ENCODE measurements at places on chromosomes 5 and 9.

DNA sequence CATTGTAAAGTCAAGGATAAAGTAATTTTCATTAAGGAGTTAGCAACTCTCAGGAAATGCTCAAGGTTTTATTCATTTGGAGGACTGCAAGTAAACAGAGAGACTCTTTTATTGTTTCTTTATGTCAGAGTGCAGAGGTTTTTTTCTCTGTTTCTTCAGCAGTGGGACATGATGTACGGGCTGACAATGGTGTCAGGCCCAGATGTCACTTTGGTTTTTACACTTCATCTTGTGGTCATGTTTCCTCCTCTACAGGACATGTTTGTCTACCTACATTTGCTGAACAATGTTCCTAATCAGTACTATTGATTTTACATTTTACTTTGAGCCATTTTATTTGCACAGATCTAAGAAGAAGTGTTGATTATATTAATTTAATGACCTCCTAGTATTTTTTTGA is 72.8 kb upstream of the PARP8 start:
- DNase-seq: no peak

- no peak for DNase-seq
Observed at GRCh38 chr9:95080961-95081647, 236.4 kb downstream of the FANCC start.

DNA sequence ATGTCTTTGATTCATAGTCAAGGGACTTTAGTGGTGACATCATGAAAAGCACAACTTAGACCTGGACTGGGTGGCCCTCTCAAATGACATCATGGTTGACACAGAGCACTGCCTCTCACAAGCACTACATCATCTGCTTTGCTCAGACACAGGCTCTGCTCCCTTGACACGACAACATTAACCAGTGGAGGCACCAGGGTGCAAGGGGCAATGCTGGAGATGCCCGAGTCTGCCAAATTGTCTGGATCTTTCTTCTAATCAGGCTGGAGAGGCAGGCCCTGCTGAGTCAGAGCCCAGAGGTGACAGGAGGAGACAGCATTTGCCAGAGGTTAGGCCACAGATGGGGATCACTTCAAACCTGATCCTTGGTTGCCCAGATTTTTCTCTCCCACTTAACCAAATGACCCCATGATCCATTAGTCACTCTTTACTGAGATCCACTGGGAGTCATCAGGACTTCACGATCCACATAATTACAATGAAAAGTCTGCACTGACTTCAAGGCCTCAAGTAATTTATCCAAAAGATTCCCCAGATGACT is 174.4 kb downstream of the SLIT3 start:
- no peak for DNase-seq

- DNase-seq: no peak
Observed at GRCh38 chr5:142680605-142681259, 5.2 kb downstream of the FGF1 start.

DNA sequence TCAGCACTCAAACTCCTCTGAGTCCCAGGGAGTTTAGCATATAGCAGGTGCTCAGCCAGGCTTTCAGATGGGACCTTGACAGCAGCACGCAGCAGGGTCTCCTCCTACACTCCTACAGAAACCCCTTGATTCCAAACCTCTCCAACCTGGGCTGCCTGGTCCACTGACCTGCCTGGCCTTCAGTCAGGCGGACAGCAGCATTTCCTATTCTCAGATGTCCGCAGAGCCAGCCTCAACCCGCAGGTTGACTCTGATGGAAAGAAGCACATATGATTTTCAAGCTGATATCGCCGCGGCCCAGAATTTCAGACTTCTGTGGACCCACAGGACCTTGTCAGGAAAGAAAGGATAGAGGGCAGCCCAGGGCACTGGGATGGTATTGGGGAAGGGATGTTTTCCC is 5.3 kb upstream of the SLC25A48 start:
- DNase-seq: no peak

GRCh38 chr5:127385936-127386335 is 95.3 kb downstream of the MEGF10 start:
- DNase-seq: no peak

GRCh38 chr9:20662156-20662555 is 21.9 kb upstream of the FOCAD start:
- no peak for DNase-seq

GRCh38 chr9:77403239-77403638 is 225.9 kb downstream of the VPS13A start:
- no peak for DNase-seq

GRCh38 chr5:10056228-10056760 is 193.4 kb downstream of the ATPSCKMT start:
- no peak for DNase-seq

GRCh38 chr9:36929350-36929675 is 104.8 kb downstream of the PAX5 start:
- DNase-seq: no peak

DNA sequence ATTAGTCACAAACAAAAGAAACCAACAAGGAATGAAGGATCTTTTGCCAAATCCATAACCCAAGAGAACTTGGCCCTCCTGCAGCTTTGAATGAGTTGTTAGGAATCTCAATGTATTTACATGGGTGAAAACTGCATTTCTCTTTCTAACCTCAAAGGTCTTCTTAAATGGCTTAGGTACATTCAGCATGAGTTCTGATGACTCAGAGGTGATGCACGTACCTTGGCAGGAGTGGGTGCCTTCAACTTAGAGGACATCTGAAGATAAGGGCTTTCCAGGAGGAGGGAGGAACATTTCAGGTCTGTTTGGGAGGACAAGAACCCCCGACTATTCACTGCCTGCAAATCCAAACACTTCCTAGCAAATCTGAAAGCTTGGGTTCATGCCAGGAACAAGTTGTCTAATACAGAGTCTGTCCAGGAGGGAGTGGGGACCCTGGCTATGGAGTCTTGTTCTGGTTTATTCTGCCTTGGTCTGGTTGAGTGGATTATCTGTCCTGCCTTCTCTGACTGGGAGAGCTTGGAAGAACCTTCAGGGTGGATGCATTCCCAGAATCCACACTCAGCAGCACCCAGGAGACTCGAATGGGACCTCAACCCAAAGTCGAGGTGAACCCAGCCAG is 65.7 kb downstream of the IRX2 start:
- no peak for DNase-seq

DNA sequence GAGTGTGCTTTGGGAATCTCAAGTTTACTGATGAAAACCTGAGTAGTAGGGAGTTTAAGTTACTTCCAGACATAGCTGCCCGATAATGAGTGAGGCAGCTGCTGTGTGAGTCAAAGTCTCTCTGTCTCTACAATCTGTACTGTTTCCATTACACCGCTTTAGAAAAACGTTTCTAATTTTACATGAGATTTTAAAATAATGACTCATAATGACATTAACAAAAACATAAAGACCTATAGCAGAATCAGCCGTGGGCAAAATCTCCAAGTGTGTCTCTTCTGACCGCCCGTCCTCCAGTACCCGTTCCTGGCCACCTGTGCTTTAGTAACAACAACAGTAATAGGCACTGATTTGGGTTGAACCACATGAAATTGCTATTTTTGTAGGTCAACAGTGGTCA is 69.6 kb upstream of the PRRC1 start:
- no peak for DNase-seq

DNA sequence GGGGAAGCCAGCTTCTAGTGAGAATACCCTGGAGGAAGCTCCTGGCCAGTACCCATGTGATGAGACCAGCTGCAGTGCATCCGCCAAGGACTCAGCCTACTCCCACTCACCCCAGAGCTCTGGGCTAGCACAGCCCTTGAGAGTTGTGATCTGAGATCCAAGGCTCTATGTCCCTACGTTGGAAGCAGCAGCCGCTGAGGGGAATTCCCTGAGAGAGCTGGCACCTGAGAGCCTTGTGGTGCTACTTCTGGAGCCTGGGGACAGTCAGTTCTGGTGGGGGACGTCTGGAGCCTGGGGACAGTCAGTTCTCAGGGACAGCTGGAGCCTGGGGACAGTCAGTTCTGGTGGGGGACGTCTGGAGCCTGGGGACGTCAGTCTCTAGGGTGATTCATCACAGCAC is 39.2 kb downstream of the PDZD2 start:
- no peak for DNase-seq

DNA sequence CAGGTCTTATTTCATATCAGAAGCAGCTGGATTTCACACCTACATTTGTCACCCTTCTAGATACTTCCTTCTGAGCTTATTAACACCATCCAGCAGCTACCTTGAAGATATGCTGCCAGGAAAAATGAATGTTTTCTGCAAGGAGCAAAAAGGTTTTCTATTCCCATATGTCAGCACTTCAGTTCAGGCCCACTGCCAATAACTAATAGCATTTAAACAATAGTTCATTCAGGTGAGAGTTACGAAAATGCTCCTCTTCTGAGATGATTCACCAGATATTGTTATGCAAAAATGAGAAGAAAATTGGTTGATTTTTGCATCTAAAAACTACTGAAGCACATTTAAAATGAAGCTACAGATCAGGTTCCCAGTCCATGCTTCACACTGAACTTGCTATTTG is 56.4 kb upstream of the ISL1 start:
- DNase-seq: no peak

DNA sequence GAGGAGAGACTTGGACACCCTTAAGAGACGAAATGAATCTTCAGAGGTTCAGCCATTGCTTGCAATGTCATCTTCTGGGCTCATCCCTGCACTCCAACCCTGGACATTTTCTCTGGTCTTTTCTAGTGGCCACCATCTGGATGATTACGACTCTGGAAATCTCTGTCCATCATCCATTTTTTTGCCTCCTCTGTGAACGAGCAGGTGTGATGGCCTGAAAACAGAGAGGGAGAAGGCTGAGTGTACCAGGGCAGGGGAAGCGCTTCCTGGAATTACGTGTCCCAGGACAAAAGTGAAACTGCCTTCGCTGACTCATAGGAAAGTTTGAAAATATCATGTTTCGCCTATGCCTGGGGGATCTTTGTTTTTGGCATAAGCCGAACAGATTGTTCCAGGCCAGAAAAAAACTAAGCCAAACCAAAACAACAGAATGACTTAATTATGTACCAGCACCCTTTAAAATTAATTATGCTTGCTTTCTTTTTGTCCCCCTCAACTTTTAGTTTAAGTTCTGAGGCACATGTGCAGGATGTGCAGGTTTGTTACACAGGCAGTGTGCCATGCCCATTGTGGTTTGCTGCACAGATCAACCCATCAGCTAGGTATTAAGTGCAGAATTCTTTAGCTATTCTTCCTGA is 31.9 kb downstream of the ANKRD33B start:
- DNase-seq: no peak

DNA sequence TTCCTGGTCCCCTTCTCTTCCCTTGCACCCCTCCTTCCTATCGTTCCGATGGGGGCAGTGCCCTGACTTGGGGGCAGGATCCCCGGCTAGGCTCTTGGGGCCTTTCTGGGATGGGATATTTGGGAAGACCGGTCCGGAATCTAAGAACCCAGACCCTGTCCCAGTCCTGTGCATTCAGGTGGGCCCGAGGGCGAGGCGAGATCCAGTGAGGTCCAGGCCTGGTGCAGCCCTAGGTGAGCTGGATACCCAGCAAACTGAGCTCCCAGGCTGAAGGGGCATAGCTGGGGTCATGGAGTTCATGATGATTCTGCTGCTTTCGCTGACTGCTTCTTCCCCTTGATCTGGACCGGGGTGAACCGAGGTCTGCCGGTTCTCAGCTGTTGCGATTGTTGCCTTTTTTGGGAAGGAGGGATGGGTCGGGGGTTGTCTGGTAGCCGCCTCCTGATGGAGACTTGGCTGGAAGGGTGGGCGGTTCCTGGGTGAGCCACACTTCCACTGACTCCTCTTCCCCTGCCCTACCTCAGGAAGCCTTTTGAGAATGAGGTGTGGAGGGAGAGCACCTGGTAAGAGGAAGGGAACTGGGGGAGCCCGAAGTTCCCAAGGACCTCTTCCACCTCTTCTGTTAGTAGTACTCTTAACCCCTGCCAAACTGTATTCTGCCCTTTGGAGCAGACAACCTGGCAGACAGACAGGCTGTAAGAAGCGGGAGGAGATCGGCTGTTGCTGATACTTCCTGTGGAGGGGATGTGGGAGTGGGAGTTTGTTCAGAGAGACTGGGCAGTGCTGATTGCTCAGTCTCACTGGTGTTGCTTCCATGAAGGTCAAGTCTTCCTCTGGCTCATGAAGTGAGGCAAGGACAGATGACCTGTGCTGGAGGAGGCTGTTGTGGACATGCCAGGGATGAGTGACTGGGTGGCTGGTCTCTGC is 1.0 kb downstream of the LRRC8A start:
- no peak for DNase-seq

DNA sequence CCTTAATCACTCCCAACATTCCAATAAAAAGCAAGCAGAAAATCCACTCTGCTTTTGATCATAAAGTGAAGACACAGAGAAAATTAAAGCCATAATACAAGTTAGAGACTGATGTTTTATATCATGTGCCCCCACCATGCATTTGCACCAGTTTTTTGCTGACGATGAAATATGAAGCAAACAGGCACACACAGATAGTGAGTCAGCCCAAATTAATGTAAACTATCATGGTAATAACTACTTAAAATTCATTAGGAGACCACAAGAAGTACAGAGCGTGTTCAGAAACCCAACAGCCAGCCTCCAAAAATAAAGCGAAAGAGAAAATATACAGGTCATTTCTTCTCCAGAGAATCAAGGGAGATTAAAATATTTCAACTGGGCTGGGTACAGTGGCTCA is 46.4 kb upstream of the KDM4C start:
- DNase-seq: no peak

- DNase-seq: no peak
Observed at GRCh38 chr5:41009232-41009631, 61.9 kb downstream of the MROH2B start.

DNA sequence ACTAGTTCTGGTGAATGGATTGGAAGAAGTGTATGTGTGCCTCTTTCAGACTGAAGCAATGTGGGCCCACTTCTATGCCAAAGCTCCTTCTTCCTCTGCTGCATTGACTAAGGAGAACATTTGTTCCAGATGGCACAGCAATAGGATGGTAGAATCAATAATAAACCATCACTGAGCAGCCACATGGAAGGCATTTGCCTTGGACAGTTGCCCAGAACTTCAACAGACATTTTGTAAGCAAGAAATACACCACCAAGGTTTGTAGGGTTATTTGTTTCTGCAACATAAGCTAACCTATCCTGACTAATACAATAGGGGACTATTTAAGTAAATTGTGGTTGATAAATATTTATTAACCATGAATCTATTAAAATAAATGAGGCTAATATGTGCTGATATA is 37.7 kb upstream of the CSNK1G3 start:
- DNase-seq: no peak

- DNase-seq: no peak
Observed at GRCh38 chr5:56077796-56078233, 83.1 kb upstream of the IL6ST start.

DNA sequence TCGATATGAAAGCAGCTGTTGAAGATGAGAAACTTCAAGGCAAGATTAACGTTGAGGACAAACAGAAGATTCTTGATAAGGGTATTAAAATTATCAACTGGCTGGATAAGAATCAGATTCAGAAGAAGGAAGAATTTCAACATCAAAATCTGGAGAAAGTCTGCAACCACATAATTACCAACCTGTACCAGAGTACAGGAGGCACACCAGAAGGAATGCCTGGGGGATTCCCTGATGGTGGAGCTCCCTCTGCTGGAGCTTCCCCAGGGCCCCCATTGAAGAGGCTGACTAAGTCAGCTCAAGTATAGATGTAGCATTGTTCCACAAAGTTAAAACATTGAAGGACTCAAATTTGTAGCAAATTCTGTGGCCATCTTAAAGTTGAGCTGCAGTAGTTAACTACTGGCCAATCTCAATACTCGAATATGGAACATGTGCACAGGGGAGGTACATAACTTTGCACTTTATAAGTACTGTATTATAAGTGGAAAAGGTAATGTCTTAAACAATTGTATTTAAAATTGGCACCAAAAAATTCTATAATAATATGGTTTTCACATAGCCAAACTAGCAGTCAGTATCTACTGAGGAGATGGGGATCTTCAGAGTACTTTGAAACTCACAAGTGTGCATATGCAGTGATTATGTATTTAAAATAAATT is 237.5 kb downstream of the CHSY3 start:
- DNase-seq: no peak

- DNase-seq: no peak
Observed at GRCh38 chr5:154115291-154115690, 75.2 kb upstream of the GALNT10 start.

All from HL-60 (cell line).